Retina (tissue), 1 donor: ENCODE measurements at places on chromosomes 4 and X.

DNA sequence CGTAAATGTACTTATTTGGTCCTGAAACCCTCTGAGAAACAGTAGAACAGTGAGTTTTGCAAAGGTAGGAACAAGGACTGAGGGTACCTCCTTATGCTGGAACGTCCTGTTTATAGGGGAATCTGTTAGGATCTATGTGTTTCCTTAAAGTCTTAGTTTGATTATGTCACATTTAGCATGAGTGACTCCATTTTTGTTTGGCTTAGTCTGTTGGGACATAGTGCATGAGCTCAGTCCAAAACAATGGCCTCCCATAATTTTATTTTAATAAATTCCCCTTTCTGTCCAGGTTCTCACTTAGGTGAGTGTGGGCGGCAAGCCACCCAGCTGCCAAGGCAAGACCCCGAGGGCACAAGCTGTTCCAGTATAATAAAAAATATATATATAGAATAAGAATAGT is 27.7 kb downstream of the HTT-AS start:
- DNase-seq = no peak

GRCh38 chr4:111108153-111108552 is 485.3 kb upstream of the PITX2 start:
- DNase-seq = no peak

GRCh38 chr4:73098016-73098415 is 28.5 kb upstream of the COX18 start:
- no peak for DNase-seq

DNA sequence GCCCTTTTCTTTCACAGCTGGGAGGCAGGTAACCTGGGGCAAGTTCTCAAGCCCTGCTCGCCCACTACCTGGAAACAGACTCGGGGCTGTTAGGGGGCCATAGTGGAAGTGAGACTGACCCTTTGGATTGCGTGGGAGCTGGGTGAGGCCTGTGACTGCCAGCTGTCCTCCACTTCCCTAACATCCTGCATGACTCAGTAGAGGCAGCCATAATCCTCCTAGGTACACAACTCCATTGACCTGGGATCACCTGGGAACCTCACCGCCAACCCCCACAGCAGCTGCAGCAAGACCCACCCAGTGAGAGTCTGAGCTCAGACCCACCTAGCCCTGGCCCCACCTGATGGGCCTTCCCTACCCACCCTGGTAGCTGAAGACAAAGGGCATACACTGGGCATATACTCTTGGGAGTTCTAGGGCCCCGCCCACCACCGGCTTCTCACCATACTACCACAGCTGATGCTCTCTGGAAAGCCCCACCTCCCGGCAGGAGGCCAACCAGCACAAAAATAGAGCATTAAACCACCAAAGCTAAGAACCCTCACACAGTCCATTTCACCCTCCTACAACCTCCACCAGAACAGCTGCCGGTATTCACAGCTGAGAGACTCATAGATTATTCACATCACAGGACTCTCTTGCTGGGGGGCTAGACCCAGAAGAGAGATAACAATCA is 61.1 kb upstream of the DCTD start:
- DNase-seq = no peak

GRCh38 chrX:128800138-128800537 is 723.2 kb downstream of the SMARCA1 start:
- DNase-seq = no peak

- DNase-seq = no peak
Measured at GRCh38 chr4:188032583-188032982, 37.0 kb downstream of the ZFP42 start.
